ENCODE measurements at places on chromosomes 11 and 22.

GRCh38 chr11:44826922-44827643 is 100.3 kb downstream of the TSPAN18 start:
- no peaks in the 10 kb centered on the region for H3K36me3 ChIP-seq
- DNase-seq, result no peak
- no peak overlapping the region for H3K4me3 ChIP-seq

- H3K27ac ChIP-seq, result no peak overlapping the region
- no peaks in the 10 kb centered on the region for H3K36me3 ChIP-seq
- H3K27me3 ChIP-seq, result peaks cover 7% of the 10 kb centered on the region
- DNase-seq, result no peak
- no peaks in the 10 kb centered on the region for H3K4me1 ChIP-seq
- no peak overlapping the region for H3K4me3 ChIP-seq
Observed at GRCh38 chr11:88535266-88535665, 197.7 kb upstream of the CTSC start.

DNA sequence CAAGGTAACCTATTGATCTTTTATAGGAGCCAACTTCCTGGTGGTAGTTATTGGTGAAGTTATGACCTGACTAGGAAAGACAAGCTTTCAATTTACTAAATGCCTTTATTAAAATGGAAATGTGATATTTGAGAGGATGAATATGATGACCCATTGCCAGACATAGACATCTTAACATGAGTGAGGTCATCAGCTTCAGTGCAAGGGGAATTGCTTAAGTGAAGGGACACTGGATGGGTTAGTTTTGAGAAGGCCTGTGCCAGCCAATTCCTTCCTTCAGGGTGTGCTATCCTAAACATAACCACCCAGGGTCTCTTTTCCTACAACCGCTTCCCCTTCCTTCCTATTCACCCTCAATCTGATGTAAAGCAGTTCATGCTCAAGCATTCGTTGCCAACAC is 21.5 kb downstream of the NAV2 start:
- H3K4me1 ChIP-seq, result no peaks in the 10 kb centered on the region
- H3K4me3 ChIP-seq, result no peak overlapping the region
- peaks cover 7% of the 10 kb centered on the region for H3K27me3 ChIP-seq
- no peaks in the 10 kb centered on the region for H3K36me3 ChIP-seq

- no peaks in the 10 kb centered on the region for H3K36me3 ChIP-seq
- H3K4me3 ChIP-seq, result no peak overlapping the region
- no peak for DNase-seq
Observed at GRCh38 chr11:10728154-10728553, 22.9 kb upstream of the CTR9 start.

GRCh38 chr11:5815534-5815933 is 6.8 kb downstream of the OR52N2 start:
- H3K4me3 ChIP-seq, result no peak overlapping the region
- no peaks in the 10 kb centered on the region for H3K27me3 ChIP-seq
- peak overlapping the region; percentile 46 for H3K27ac ChIP-seq
- no peak for DNase-seq
- no peaks in the 10 kb centered on the region for H3K36me3 ChIP-seq

DNA sequence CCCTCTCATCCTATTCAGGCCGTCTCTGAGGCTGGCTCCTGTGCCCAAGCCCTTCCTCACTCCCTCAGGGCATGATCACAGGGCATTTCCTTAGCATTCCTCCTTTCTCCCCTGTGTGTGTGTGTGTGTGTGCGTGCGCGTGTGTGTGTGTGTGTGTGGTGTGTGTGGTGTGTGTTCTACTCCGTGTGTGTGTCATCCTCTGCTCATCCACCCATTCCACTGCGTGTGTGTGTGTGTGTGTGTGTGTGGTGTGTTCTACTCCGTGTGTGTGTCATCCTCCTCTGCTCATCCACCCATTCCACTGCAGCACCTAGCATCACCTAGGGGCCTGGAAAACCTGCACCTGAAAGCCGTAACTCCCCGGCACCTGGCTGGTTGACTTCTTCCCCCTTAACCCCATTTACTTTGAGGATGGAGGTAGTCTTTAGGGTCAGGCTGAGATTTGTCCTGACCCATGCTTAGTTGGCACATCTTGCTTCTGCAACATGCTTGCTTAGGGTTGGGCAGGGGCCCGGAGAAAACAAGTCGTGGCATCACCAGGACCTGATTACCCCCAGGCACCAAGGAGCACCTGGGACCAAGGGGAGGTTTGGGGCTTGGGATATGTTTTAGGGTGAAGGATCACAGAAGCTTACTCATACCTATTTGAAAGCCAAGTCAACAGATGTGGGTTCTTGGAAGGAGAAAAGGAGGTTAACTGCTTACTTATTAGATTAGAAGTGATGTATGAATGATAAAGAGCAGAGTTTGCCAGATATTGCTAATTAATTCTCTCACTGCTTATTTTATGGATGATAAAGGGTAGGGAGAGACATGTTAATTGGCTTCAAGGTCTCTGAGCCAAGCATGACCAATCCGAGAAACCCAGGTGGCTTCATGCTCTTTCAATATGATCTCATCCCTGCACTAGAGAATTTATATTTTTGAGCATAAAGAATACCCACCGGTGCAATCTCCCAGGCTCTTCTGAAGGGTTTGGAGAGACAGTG is 18.9 kb downstream of the TIMP3 start:
- H3K4me3 ChIP-seq, result no peak overlapping the region
- no peak for DNase-seq
- H3K27ac ChIP-seq, result no peak overlapping the region
- no peaks in the 10 kb centered on the region for H3K36me3 ChIP-seq
- H3K27me3 ChIP-seq, result peaks cover 5% of the 10 kb centered on the region

DNA sequence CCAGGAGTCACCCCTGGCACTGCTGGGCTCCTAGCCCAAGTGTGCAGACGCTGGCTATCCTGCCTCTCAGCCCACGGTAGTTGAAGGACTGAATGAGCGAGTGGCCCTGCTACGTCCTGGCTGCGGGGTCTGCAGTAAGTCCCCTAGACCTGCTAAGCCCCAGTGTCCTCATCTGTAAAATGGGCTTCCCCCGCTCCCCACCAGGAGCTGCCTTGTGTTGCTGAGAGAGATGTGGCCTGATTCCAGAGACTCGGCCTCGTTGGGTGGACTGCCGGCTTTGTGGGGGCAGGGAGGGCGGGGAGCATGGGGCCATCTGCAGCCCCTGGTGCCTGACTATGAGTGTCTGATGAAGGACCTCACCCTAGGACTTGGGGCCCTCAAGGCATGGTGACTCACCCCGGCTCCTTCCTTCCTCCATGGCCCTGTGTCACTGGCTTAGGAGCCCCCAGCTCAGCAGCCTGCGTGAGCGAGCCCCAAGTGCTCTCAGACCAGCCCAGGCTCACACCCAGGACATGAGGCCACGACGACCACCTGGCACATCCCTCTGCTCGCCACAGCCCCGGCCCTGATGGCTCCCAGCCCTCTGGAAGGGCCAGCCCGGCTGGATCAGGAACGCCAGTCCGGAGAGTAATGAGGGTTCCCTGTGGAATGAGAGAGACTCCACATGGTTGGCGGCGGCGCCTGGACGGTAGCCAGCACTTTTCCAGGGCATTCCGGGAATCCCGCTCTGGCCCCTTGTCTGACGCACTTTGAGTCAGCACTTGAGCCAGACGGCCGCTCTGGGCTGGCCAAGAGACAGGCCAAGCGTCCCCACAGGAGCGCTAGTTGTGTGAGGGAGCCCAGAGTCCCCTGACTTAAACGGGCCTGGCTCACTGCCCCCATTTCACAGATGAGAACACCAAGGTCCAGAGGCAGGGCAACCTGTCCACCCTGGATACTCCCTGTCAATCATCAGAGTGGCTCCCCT is 50.5 kb upstream of the SHISAL1 start:
- H3K4me1 ChIP-seq, result no peaks in the 10 kb centered on the region
- H3K27ac ChIP-seq, result no peak overlapping the region
- DNase-seq, result no peak

GRCh38 chr11:120522021-120522420 is 10.5 kb downstream of the GRIK4 start:
- H3K27me3 ChIP-seq, result peaks cover 10% of the 10 kb centered on the region
- H3K4me1 ChIP-seq, result peaks cover 4% of the 10 kb centered on the region
- DNase-seq, result no peak

DNA sequence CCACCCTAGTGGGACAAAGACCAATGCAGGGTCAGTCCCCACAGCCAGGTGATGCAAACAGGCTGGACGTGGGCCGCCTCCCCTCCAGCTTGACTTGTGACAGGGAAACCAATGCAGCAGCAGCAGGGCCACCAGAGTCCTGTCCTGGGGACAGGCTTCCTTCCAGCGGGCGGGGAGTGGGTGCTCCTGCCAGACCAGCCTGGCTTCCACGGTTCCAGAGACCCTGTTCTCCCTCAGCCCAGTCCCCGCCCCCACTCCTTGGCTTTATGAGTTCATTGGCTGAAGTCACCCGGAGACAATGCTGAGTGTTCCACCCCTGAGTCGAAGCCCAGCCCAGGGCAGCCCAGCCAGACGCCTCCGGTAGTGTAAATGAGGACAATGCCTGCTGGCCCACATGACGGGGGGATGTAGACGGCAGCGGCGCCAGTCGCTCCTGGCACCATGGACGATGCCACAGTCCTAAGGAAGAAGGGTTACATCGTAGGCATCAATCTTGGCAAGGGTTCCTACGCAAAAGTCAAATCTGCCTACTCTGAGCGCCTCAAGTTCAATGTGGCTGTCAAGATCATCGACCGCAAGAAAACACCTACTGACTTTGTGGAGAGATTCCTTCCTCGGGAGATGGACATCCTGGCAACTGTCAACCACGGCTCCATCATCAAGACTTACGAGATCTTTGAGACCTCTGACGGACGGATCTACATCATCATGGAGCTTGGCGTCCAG is at the start of gene TSSK2:
Gene TSSK2, plus strand, starts transcription at position 350 of the 726 bp plus-strand sequence. Its CDS starts 92 bp downstream, at position 442.
- H3K4me1 ChIP-seq, result peaks cover 3% of the 10 kb centered on the region
- no peaks in the 10 kb centered on the region for H3K27me3 ChIP-seq
- no peak for DNase-seq
- peaks cover 12% of the 10 kb centered on the region for H3K36me3 ChIP-seq
- no peak within 1 kb of the TSS for H3K27ac ChIP-seq

DNA sequence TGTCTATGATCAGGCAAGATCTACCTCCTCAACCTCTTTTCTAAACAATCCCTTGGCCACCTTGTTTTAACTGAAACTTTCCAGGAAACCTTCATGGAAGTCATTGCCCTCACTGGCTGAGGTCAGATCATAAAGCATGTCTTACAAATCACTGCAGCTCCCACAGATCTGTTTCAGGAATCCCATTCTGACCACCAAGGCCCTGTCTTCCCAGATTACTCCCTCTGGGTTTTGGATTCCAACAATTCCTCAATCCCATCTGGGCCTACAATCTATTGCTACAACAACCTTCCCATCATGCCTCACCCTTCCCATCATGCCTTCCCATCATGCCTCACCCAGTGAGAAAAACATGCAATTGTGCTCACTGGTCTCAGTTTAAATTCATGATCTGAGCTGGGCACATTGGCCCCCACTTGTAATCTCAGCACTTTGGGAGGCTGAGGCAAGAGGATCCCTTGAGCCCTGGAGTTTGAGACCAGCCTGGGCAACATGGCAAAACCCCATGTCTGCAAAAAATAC is 15.9 kb downstream of the ADAMTS15 start:
- H3K27me3 ChIP-seq, result peaks cover 7% of the 10 kb centered on the region
- no peaks in the 10 kb centered on the region for H3K4me1 ChIP-seq
- no peak overlapping the region for H3K27ac ChIP-seq
- no peak overlapping the region for H3K4me3 ChIP-seq
- DNase-seq, result no peak
- H3K36me3 ChIP-seq, result no peaks in the 10 kb centered on the region
